ENCODE measurements at places on chromosomes 11 and 22.

- DNase-seq: no peak
Observed at GRCh38 chr11:64084951-64085710, 49.4 kb downstream of the FLRT1 start.

GRCh38 chr11:13314676-13315394 lies 37.2 kb downstream of the BMAL1 start:
- DNase-seq: no peak

- no peak for DNase-seq
Observed at GRCh38 chr22:46315976-46316375, 19.3 kb downstream of the GTSE1 start.

- no peak for DNase-seq
Observed at GRCh38 chr11:118086913-118087768, at the start of gene SMIM35. TSS of gene SMIM35 (minus strand) at chr11:118086963. CDS start at chr11:118086757, 206 bp downstream.

Measured in DND-41 (cell line).